Ammon's horn (tissue), 1 donor: ENCODE measurements at places on chromosomes 4 and X.

GRCh38 chrX:109709129-109709631 is 23.9 kb downstream of the ACSL4 start:
- no peak for DNase-seq

DNA sequence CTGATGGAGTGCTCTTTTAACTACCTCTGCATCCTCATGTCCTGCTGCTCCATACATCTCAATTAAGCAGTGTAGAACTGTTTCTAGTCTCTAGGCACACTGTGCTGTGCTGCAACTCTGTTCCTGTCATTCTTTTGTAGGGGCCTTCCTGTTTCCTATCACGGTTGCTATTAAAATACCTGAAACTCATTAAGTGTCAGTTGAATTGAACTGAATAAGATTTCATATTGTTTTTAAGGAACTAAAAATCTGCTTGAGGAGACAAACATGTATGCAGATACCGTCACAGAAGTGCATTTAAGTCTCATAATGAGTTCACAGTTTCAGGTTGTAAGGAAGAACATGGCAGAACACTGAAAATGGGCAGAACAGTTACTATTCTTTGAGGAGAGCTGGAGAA is 170.1 kb downstream of the LARP7 start:
- DNase-seq = no peak

DNA sequence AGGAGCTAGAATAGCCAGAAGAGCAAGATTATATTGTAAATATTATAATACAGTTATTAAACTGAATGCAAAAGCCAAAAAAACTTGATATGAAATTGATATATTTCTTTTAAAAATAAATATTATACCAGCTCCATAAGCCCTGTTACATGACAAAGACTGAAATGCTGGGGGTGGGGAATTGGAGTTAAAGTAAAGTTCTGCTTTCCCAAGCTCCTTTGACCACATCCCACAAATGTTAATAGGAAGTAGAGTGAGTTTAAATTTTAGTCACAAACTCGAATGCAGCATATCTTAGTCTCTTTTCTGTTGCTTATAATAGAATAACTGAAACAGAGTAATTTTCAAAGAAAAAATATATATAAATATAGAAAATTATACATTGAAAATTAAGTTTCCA is 46.9 kb upstream of the NFKB1 start:
- no peak for DNase-seq

GRCh38 chr4:94251094-94251493 is 43.4 kb downstream of the SMARCAD1 start:
- no peak for DNase-seq

DNA sequence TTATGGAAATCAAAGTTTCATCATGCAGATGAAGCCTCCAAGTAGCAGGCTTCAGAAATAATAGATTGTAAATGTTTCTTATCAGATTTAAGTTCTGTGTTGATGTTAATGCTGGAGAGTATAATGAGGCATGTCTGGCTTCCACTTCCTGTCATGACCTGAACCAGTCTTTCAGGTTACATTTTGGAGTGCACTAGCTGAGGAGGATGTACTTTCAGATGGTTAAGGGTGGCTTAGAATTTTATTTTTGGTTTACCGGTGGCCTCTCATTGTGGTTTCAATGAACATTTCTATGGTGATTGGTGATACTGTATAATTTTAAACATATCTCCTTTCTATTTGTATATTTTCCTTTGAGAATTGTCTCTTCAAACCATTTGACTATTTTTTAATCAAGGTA is 890.4 kb downstream of the SH3BGRL start:
- DNase-seq = no peak

GRCh38 chr4:151744614-151745013 is 16.2 kb downstream of the GATB start:
- DNase-seq = no peak

DNA sequence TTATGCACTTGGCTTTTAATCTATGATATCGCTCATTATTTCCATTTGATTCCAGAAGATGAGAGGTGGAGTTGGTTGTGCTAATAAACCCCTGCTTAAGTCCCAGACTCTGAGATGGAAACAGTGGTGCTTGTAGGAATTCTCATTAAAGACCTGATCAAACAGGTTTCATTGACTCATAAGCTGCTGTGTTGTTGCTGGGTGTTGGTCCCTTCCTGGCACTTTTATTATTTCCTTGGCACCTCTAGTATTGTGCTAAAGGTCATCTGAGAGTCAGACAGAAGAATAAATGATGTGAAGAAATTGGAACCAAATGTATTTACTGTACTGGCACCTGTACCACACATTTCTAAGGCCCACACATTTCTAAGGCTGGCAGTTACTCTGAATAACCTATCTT is 544.7 kb upstream of the NR3C2 start:
- DNase-seq = no peak
